ENCODE measurements at places on chromosomes 1 and 21. TPM values are rescaled to one million over a fixed set of nuclear protein-coding genes. Genes with fewer than 3 reads are reported as not detected.

The PLA2G2C gene
- total RNA-seq = not detected

The TMOD4 gene
- total RNA-seq = 0.30 TPM

The ANKRD45 gene
- total RNA-seq = 0.14 TPM

The MAN1C1 gene
- 0.24 TPM for total RNA-seq

The NUP210L gene
- total RNA-seq = not detected

The KCND3 gene
- not detected for total RNA-seq

The CLDN17 gene
- not detected for total RNA-seq

The CFAP107 gene
- not detected for total RNA-seq

The LCE1E gene
- total RNA-seq = 0.08 TPM

The CTSK gene
- 1.7 TPM for total RNA-seq

The DLGAP3 gene
- total RNA-seq = 0.25 TPM

The ZSWIM5 gene
- total RNA-seq = 0.52 TPM

The MATN1 gene
- 0.10 TPM for total RNA-seq

The OR2L3 gene
- total RNA-seq = not detected

The PRAMEF18 gene
- total RNA-seq = not detected

The POU3F1 gene
- total RNA-seq = 0.04 TPM

The POFUT2 gene
- 21.5 TPM for total RNA-seq

The KRTAP13-2 gene
- not detected for total RNA-seq

The NR0B2 gene
- total RNA-seq = not detected

The F13B gene
- total RNA-seq = not detected

Data from A549 treated with DMSO at 1 μM for 4 hours (cell line).